Activated CD4-positive, alpha-beta memory T cell treated with anti-CD3 and anti-CD28 coated beads, Interleukin-2, amount 10 ng/mL, durations not matched to agents 7 days and 5 days (primary cell): ENCODE measurements at places on chromosomes 12 and 14. TPM values are rescaled to one million over a fixed set of nuclear protein-coding genes. Genes with fewer than 3 reads are reported as not detected.

The MYF5 gene
- total RNA-seq = not detected

The EEF1AKMT3 gene
- 4.2 TPM for total RNA-seq

The RILPL2 gene
- total RNA-seq = 8.9 TPM

The CPSF2 gene
- total RNA-seq = 74.5 TPM

The IGFBP6 gene
- total RNA-seq = 1.2 TPM

The POTEM gene
- total RNA-seq = not detected

The PTGER2 gene
- total RNA-seq = 112 TPM

The DIO3 gene
- total RNA-seq = not detected

The MUCL1 gene
- total RNA-seq = not detected

The FOXN3 gene
- total RNA-seq = 78.3 TPM

The KLRC4 gene
- not detected for total RNA-seq
